ENCODE measurements at places on chromosomes 12 and 14.

DNA sequence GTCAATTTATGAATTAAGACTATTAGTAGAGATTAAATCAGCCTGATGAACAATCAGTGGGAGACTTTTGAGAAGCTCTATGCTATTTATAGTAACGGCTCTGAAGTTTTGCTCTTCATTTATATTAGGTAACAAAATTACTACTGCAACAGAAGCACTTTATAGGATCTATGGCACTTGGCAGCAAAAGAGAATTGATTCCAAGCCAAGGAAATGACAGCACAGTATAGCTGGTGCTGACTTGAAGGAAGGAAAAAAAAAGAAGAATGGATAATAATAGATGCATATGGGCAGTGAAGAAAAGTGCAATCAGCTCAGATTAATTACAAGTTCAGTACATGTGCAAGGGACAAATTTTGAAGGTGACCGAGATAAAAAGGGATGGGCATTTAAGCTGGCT, 228.2 kb upstream of the PPFIA2 start:
- no peak for DNase-seq

DNA sequence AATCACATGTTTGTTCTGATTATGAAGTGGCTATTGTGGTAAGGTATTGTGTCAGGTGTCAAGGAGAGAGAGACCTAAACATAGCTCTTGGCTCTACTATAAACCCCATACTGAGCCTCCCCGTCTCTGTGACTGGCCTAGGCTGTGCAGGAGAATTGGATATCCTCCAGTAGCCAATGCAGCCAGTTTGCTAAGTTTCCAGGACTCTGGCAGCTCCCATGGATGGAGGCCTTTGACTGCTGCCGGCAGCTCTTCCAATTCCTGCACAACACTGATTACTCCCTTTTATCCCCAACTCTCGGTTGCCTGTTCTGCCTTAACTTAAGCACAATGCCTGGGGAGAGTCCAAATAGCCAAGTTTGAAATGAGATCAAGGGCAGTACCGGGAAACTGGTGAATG, 59.3 kb downstream of the ABCC9 start:
- no peak for DNase-seq

DNA sequence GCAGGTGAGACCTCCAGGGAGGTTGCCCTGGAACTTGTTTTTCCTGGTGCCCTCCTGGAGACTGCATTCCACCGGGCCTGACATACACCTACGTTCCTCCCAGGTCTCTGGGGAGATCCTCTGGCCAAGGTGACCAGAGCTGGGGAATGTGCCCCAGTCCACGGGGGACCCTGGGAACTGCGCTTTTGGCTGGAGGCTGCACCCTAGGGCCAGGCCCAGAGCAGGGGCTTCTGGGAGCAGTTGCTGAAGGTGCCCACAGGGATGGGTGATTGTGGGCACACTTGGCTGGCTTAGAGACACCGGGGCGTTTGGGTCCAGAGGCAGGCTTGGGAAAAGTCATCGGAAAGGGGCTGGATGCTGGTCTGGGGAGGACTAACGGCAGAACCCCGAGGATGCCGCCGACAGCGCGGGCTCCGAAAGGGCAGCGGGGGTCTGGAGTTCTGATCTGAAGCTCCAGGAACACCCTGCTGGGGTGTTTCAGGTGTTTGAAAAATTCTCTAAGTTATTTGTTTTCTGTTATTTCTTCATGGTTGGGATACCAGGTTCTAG, 36.5 kb upstream of the TDRD9 start:
- no peak for DNase-seq

GRCh38 chr12:10363914-10364814, 25.7 kb downstream of the KLRK1 start:
- peak; percentile 71 for DNase-seq

GRCh38 chr12:120067084-120067869, 49.3 kb downstream of the RAB35 start:
- DNase-seq: no peak

DNA sequence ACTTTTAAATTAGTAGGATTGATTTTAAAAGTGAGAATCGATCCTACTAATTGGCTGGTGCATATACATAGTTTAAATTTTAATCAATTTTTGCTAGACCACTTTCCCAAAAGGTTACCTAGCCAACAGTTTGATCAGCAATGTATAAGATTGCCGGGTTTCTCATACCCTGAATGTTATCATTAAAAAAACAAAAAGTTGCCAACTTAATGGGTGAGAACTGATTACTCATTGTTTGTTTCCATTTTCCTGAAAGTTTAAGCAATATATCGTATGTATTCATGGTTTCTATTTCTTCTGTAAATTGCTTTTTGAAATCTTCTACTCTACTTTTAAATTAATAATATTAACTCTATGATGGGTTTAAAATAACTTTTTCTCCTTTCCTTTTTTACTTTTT, 4.4 kb upstream of the MYBPC1 start:
- DNase-seq: no peak

DNA sequence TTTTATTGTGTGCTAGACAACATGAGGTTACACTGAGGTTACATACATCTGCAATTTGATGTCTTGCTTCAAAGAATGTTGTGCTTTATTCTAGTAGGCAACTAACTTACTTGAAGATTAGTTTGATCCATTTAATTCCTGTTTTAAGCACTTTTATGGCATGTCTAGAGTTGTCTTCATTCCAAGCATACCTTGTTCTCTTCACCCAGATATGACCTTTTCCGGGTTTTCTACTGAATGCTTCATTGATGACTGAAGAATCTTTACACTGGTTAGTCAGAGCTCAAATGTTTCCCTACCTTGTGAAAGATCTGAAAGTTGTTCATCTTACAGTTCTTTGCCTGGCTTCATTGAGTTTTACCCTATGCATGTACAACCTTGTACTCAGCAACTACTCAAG, 274.0 kb upstream of the KITLG start:
- no peak for DNase-seq

- peak; percentile 81 for DNase-seq
Measured at GRCh38 chr12:56299308-56299852, 750 bp downstream of the CS start.

DNA sequence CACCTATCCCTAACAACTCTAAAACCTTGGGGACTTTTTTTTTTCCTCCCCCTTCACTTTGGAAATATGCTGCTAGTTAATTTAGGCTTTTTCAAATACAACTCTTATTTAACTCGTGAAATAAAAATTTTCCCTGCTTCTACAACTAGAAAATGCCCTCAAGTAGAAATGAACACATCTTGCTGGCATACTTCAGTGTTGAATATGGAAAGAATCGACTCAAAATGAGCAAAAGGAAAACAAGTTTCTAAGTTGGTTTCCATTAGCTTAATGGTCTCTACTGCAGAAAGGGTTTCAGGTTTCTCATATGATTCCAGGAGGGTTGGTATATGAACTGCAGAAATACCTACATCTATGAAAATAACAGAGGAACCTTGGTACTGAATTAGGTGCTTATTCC, 118.3 kb upstream of the TMTC1 start:
- DNase-seq: no peak

DNA sequence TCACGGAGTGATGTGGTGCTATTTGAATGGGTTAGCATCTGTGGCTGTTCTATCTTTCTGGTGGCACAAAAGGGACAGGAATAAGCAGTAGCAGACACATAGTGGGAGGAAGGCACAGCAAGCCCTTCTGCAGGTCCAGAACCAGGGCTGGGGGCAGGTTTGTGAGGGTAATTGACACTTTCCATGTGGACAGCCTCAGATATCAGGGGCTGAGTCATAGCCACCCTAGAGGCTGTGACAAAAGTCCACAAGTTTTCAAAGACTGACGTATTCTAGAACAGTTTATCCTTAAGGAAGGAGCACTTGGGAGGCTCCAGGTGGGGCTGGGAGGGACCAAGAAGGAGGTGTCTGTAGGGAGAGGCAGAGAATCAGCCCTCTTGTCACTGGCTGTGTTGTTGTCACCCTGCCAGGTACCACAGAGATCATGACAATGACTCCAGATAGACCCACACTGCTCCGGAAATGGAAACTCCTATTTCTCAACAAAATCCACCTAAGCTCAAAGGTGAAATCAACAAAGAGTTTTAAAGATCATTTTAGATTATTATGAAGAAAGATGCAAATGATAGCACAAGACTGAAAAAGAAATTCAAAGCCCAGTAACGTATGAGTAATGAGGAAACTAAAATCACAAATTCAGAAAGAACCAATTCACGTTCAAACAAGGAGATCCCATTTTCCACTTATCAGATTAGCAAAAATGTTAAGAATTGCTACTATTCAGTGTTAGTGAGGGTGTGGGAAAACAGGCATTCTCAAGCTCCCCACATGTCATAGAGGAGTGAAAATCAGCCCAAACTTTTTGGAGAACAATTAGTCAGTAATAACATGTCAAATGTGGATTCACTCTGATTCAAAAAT, 48.3 kb downstream of the NFKBIA start:
- DNase-seq: peak; percentile 41

- no peak for DNase-seq
Measured at GRCh38 chr12:114671443-114672411, 12.2 kb downstream of the TBX3 start.

- DNase-seq: no peak
Measured at GRCh38 chr12:118603610-118604361, 227.4 kb downstream of the SUDS3 start.

- no peak for DNase-seq
Measured at GRCh38 chr12:93429852-93430251, 11.9 kb downstream of the UBE2N start.

DNA sequence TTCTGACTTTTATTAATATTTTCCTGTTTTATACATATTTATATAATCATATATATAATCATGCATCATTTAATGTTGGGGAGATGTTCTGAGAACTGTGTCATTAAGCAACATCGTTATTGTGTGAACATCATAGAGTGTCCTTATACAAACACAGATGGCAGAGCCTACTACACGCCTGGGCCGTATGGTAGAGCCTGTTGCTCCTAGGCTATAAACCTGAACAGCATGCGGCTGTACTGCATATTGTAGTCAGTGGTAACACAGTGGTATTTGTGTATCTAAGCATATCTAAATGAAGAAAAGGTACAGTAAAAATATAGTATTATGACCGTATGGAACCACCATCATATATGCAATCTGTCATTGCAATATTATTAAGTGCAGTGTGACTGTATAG, 44.7 kb upstream of the BCL7A start:
- DNase-seq: no peak

- peak; percentile 35 for DNase-seq
Measured at GRCh38 chr12:121711361-121712189, 977 bp upstream of the TMEM120B start.

All from hematopoietic multipotent progenitor cell treated with erythropoietin and hydrocortisone succinate and interleukin-3 and kit ligand, for 6 days (in vitro differentiated cells).